Mucosa of gallbladder (tissue), 1 donor: ENCODE measurements at places on chromosomes 5 and 9. TPM values are rescaled to one million over a fixed set of nuclear protein-coding genes. Genes with fewer than 3 reads are reported as not detected.

The IL4 gene
- not detected for total RNA-seq

The TRIM7 gene
- total RNA-seq: 1.2 TPM

The F12 gene
- 15.3 TPM for total RNA-seq

The PALM2AKAP2 gene
- 10.1 TPM for total RNA-seq

The PCDHGA11 gene
- total RNA-seq: 4.2 TPM

The GABBR2 gene
- total RNA-seq: 0.29 TPM

The C9orf43 gene
- total RNA-seq: 0.37 TPM

The LMBRD2 gene
- total RNA-seq: 13.9 TPM

The IL5 gene
- not detected for total RNA-seq

The NDST1 gene
- total RNA-seq: 80.7 TPM

- DNase-seq: no peak
These were observed 17.3 kb downstream of the CORO2A start for GRCh38 chr9:98175028-98175569.

DNA sequence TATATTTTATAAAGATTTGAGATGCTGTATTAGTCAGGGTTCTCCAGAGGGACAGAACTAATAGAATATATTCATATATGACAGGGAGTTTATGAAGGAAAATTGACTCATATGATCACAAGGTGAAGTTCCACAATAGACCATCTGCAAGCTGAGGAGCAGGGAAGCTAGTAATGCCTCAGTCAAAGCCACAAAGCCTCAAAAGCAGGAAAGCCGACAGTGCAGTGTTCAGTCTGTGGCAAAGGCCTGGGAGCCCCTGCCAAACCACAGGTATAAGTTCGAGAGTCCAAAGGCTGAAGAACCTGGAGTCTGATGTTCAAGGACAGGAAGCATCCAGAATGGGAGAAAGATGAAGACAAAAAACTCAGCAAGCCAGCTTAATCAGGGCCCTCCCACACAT, 382.2 kb downstream of the LRRC70 start:
- no peak for DNase-seq

GRCh38 chr5:167939686-167940085, 351.8 kb upstream of the WWC1 start:
- no peak for DNase-seq

DNA sequence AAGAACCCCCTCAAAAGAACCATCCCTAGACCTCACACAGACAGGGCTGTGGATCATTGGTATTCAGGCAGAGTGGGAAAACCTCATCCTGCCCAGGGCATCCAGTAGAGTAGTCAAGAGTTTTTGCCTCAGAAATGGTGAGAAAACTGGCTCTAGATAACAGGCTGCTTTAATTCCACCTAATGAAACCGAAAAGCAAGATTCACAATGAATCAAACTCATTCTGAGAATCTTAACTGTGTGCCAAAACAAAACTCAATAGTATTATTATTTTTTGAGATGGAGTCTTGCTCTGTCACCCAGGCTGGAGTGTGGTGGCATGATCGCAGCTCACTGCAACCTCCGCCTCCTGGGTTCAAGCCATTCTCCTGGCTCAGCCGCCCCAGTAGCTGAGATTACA, 17.8 kb upstream of the NPM1 start:
- no peak for DNase-seq

- no peak for DNase-seq
These were observed 87.9 kb downstream of the IQGAP2 start for GRCh38 chr5:76490960-76491359.

DNA sequence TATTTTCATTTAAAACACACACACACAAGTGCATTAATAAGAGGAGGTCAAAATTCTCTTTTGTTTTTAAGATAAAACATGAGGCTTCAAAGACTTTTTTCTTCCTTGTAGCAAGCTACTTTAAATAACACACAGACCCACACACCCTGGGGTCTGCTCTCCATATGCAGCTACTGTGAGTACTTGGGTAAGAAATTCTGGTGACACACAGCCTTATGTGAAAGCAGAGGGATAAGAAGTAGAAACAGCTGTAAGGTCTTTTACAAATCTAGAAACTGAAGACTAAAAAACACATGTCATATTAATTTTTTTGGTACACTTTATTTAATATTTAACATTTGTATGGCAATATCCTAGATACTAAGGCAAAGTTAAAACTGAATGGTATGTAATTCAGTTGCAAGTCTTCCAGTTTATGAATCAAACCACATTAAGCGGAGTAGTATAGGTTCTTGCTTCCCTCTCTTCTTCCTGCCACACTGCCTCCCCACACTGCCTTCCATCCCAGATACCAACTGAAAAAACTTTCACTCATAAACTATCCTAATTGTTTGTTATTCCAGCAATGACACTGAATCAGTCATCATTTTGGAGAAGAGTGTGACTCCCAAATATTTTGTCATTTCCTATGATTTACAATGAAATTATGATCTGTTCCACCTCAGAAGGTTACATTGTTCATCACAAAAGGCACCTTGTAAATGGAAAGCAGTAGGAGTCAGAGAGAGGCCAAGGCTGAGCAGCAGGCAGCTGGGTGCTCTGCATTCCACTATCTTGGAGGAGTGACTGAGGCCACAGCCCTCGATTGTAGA, 92.0 kb downstream of the PLCXD3 start:
- DNase-seq: no peak

DNA sequence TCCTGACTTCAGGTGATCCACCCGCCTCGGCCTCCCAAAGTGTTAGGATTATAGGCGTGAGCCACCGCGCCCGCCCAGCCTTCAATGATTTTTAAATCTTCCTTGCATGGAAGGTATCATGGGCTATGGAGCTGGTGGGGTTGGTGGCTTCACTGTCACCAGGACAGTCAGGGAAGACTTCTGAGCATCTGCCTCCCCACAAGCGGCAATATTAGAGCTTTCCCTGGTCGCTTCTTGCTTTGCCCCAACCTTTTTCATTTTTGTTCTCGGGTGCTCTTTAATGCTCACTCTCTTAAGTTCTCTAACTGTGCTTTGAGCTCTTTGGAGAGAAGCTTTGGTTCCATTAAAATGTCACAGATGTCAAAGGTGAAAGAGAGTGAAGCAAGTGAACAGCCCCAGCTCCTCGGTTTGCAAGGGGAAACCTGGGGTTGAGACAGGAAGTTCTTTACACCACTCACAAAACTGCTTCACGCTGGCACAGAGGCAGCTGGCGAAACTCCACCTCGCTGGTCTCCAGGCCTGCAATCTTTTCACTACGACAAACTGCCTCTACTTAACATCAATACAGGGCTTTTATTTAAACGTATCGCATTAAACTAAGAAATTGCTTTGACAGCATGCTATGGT, 142.5 kb upstream of the RETREG1 start:
- DNase-seq: no peak

- no peak for DNase-seq
These were observed 2.0 kb upstream of the CDC14B start for GRCh38 chr9:96621618-96622017.

GRCh38 chr9:121880343-121880898, 212.7 kb downstream of the TTLL11 start:
- no peak for DNase-seq

- no peak for DNase-seq
These were observed 131.4 kb downstream of the COMMD10 start for GRCh38 chr5:116216246-116216645.

- DNase-seq: no peak
These were observed 216.9 kb downstream of the CD180 start for GRCh38 chr5:66979738-66980137.

GRCh38 chr9:124771867-124772679, 962 bp upstream of the NR6A1 start:
- peak; percentile 64 for DNase-seq

- DNase-seq: no peak
These were observed 246.5 kb downstream of the PTPRD start for GRCh38 chr9:10366171-10366779.

GRCh38 chr9:100597236-100597635, 19.4 kb downstream of the CAVIN4 start:
- no peak for DNase-seq

GRCh38 chr5:38453506-38453905, 102.9 kb downstream of the LIFR start:
- DNase-seq: no peak

DNA sequence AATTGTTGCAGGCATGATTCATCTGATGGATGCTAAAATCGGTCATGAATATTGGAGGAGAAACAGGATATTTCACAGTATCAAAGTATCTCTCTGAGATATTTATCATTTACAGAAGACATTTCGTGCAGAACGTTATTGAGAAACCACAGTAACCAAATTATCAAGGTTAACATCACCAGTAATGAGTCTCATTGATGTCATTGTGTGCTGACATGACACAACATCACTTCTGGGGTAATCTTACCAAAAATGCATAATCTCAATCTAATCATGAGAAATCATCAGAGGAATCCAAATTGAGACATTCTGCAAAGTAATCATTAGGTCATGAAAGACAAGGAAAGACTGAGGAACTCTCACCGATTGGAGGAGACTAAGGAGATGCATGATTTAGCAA, 42.7 kb downstream of the C5orf22 start:
- no peak for DNase-seq

DNA sequence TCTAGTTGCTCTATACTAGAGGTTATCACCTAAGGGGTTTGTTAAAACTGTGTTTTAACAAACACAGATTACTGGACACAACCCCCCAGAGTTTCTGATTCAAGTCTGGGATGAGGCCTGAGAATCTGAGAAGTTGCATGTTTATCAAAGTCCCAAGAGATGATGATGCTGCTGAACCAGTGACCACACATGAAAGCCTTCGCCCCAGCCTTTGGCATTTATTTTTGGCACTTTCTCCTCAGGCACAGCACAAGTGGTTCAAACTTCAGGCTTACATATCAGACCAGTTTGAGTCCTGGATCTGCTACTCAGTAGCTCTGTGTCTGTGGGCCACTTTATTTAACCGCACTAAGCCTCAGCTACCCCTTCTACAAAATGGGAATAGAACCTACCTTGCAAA, 407.2 kb upstream of the PIK3R1 start:
- DNase-seq: no peak

- no peak for DNase-seq
These were observed 24.1 kb upstream of the GABBR2 start for GRCh38 chr9:98732801-98733200.

DNA sequence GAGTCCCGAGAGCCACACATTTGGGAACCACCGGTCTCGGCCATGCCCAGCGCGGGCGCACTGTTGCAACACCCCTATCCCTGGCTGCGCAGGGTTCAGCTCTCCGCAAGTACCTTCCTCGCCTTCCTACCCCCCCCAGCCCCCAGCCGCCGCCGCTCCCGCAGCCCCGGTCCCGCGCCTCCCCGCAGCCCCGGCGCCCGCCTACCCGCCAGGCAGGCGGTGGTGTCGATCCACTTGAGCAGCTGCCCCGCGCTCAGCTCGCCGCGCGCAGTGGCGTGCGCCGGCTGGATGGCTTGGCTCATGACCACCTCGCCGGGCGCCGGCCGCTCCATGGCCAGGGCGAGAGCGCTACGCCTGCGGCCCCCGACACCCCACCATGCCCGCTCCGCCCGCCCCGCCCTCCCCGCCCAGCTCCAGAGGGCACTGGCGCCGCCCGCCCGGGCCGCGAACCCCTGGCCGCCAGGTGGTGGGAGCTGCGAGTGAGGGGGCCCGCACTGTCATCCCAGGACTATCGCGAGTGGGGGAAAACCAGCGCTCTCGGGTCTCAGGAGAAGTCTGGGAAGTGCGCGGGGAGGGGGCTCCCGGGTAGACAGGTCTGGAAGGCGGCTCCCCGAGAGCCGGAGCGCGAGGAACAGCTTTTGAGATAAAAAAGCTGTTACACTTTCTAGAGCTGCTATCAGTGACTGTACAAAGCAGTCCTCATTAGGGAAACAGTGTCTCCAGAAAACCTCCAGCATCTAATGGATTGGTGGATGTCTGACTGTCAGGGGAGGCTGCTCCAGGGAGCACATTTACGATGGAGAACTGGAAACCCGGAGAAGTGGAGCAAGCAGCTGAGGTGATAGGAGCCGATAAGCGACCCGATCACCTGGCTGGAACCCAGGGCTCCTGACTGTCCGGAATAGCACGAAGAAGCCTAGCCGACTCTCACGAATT, at the start of gene ACOT12:
ACOT12 (minus strand) TSS at position 352 of the 936 bp plus-strand sequence; CDS start at position 332, 20 bp downstream.
- no peak for DNase-seq

DNA sequence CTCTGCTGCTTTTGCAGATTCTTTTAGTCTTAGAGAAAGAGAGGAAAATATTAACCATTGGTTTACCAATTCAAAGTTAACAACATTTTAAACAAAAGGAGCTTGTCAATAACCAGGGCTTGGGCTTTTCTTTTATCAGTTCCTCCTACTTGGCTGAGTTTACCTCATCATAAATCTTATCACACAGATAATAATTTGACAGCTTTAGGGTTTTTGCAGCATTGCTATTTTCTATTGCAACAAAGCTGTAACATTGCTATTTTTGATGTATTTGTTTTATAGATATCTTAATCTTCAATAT, 9.8 kb upstream of the ABL1 start:
- DNase-seq: no peak

GRCh38 chr5:19534751-19535150, 453.2 kb downstream of the CDH18 start:
- no peak for DNase-seq

DNA sequence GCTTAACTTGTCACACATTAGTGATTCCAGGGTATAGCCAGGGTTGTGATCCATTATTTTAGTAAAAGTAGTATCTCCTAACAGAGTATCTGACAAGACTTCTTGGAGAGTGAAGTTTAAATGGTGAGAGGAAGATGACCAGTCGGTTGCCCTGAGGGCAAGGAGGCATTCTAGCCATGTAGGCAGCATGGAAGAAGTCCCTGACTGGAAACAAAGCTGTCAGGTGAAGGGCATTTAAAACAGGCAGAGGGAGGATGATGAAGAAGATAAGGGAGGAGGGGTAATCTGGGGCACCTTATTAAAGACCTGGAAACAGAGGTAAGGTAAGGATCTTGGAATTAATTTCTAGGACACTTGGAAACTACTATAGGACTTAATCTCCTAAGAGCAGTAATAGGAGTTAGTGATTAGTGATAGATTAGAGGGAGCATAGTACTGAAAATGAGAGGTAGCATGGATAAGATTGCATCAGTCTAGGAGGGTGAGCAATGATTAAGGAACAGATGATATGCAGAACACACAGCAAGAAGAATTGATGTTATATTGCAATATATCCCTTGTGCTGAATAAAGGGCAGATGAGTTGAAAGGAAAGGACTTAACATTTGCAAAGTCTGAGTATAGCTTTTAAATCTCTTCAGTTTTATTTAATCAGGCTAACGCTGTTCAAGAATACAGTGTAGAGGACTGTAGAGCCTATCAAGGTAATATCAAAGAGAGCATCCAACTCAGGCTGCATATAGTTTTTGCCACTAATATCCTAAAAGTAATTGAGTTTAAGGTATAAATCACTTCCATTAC, 9.6 kb downstream of the KIF2A start:
- DNase-seq: no peak

- DNase-seq: no peak
These were observed 25.7 kb upstream of the EEIG1 start for GRCh38 chr9:128006332-128006996.

DNA sequence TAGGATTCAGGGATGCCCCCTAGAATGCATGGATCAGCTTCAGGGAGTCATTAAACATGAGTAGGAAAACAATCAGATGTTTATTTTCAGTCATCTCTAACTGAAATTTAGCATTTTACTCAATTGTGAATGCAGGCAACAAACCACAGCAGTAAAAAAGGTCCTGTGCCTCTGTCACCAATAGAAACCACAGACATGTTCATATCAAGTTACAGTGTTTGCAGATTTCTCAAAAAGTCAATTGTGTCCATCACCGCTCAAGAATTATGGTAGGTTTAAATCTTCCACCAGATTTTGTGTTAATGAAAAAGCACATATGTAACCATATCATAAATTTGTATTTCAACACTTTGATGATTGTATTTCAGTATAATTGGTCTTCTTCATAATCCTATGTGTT, 68.4 kb upstream of the SLC1A1 start:
- DNase-seq: no peak

- no peak for DNase-seq
These were observed 2.7 kb downstream of the RPL37 start for GRCh38 chr5:40832345-40832744.
